CMK (cell line): ENCODE measurements at places on chromosomes 12 and 14.

GRCh38 chr12:10366875-10367274 lies 23.0 kb downstream of the KLRK1 start:
- no peak for DNase-seq

- no peak for DNase-seq
Observed at GRCh38 chr12:104855599-104855998, 102.5 kb downstream of the SLC41A2 start.

DNA sequence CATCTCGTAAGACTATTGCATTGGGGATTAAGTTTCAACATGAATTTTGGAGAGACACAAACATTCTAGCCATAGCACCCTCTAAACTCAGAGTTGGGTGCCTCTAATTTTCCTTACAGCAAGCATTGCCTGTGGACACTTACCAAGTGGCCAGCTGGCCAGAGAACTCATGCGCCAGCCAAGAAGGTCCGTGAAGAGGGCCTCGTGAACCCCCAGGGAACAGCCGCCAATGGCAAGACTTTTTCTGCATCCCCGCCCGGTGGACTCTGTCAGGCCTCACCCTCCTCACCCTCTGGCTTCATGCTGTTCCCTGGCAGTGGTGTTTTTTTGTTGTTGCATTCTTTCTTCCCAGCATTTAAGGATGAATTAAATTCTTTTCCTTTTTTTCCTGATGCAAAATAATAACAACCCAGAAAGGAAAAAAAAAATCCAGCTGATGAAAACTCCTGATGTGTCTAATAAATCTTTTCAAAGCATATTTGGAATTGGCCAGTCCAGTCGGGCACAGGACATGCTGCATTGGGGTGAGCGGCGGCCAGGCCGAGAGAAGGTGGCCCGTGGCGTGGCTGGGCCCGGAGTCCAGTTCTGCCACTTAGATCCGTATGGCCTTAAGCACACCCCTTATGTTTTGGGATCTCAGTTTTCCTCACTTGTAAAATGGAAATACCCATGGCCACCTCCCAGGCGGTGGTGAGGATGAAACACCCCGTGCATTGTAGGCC lies 191.9 kb upstream of the DIO3 start:
- no peak for DNase-seq

- no peak for DNase-seq
Observed at GRCh38 chr14:47596860-47597259, 78.5 kb downstream of the MDGA2 start.

DNA sequence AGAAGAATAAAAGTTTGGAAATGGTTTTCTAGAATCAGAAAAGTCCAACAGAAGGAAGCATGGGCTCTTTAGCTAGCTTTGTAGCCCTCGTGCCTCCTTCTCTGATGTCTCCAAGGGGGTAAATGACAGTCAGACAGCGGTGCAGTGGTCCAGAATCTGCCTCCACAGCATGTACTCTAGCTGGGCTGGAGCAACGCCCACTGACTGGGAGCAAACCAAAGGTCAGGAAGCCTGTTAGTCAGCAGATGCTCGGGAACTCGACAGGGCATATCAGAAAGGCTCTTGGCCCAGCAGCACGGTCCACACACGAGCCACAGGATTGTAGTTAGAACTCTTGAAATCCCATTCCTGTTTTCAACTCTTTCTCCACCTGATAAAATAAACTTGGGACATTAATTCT lies 164.3 kb downstream of the GRIN2B start:
- DNase-seq, result no peak

- DNase-seq, result no peak
Observed at GRCh38 chr14:52080158-52080800, 11.4 kb upstream of the NID2 start.
